ENCODE measurements at places on chromosomes 16 and 17.

DNA sequence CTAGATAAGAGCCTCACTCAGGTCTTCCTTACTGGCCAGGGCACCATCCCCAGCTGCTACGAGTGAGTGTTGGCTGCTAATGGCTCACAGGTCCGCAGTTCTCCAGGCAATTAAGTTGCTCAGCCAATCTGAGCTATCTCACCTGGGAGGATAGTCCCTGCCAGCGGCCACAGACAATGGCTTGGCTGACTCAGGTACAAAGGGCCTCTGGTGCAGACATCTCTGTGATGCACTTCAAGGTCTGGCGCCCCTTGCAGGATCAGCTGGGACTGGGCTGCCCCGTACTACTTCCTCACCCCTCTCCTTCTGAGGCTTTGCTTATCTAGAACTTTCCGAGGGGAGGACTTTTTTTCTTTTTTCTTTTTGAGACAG lies 49.2 kb upstream of the EMP2 start:
- no peak for DNase-seq

- no peak for DNase-seq
Measured at GRCh38 chr17:80053102-80053501, 16.7 kb downstream of the CCDC40 start.

DNA sequence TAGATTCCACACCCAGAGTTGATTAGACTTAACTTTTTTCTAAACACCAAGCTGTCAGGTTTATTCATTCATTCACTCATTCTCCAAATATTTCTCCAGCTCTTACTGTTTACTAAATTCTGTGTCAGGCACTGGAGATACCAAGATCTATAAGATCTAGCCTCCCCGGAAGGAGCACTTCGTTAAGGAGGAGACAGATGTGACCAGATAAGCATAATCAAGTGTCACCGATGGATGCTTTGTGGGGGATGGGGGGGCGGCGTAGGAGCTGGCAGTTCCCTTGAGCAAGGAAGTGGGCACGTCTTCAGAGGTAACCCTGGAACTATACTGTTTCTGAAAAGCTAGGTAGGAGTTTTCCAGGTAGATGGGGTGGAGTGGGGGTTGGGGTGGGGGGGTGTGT lies 3.8 kb upstream of the RPL26 start:
- DNase-seq = no peak

DNA sequence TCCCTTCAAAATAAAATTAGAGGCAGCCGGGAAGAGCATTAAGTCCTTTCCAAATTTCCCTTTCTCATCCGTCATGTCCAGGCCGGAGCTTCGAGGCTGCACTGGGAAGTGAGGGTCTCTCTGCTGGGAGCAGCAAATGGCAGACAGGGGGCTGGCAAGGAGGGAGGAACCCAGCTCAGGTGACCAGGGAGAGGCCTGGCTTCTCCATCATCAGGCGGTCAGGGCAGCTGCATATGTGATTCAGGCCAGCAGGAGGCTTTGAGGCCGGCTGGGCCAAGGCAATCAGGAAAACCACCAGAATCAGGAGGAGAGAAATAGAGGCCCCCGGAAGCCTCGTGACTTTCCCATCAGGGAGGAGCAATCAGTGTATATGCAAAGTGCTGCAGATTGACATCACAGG lies 85.0 kb upstream of the RPL38 start:
- no peak for DNase-seq

GRCh38 chr17:32916134-32916533 lies 11.8 kb upstream of the TMEM98 start:
- DNase-seq = no peak

DNA sequence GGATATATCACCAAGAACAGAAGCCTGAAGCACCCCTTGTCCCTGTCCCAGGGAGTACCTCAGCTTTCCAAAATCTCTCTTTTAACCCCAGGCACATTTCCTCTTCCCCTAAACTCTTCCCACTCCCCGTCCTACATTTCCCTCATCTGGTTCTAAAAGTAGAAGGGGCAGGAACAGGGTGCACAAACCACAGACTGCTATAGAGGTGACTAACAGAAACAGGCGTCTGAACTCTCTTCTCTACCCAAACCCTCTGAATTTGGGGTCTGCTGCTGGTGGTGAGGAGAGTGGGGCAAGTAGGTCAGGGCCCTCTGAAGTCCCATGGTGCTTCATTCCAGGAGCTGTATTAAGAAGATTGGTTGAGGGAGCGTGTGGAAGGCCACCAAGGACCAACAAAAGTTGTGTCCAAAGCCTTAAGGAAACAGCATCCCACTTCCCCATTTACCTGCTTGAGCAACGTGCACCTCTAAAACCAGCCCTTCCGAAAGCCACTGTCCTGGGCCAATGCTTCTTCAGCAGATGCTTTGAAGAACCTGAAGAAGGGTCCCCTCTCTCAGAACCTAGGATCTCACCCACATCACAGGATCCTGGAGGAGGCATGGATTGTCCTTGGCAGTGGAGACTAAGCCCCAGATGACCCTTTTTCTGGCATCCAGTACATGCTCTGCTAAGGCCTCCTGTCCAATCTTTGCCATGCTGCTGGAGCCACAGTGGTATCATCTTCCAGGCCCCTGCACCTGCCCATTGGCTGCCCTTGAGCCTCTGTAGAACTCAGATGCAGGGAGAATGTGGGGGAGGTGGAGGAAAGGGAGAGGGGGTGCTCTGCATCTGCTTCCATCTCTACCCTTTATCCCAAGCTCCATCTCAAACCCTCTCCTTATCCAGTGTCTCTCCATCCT lies 5.7 kb upstream of the NR1D1 start:
- no peak for DNase-seq

DNA sequence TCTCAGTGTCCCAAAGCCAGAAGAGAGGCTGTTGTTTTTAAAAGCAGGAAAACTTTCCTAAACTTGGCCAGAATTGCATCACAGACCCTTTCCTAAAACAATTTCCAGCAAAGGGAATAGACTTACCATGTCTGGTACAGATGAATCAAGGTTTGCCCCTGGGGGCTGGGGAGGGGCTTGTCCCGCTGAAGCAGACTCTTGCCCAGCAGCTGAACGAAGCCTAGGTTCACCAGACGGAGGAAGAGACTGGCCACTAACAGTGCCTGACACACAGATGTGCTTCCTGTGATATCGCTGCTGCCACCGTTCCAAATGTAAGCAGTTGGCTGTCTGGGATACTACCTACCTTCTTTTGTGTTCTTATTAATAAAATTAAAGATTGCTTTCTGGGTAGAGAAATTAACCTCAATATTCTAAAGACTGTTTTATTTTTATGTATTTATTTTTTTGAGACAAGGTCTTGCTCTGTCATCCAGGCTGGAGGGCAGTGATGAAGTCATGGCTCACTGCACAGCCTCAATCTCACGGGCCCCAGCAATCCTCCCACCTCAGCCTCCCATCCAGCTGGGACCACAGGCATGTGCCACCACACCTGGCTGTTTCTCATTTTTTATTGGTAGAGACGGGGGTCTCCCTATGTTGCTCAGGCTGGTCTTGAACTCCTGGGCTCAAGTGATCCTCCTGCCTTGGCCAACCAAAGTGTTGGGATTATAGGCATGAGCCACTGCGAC lies 13.5 kb downstream of the PRCD start:
- no peak for DNase-seq

DNA sequence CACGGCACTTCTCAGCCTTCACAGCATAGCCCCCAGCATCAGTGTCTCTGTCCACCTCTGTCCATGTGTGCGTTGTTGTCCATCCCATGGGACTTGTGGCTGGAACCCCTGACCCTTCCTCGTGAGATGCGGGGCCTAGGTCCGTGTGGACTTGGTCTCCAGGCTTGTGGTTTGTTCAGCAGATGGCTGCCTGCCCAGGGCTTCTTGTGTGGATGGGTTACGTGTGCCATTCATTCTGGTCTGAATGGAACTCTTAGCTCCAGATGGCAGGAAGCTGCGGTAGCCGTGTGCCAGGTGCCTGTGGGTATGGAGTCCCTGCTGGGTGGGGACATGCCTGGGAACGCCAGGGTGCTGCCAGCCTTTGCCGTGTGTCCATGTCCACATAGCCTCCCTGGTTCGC lies 31.7 kb upstream of the NUDT16L1 start:
- no peak for DNase-seq

- DNase-seq = no peak
Measured at GRCh38 chr16:83581994-83582747, 225.6 kb upstream of the HSBP1 start.

DNA sequence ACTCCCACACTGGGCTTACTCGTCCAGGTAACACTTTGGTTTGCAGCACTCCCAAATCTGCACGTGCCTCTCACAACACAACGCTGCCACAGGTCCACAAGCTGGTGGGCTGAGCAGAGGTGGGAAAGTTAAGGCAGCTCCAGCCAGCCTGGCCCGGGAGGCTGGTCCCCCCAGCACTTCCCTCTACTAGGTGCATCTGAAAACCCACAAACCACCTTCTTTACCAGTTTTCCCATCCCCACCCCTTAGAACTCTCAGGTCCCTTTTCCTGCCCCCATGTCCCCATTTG lies 1.4 kb upstream of the GAA start:
- DNase-seq = no peak

DNA sequence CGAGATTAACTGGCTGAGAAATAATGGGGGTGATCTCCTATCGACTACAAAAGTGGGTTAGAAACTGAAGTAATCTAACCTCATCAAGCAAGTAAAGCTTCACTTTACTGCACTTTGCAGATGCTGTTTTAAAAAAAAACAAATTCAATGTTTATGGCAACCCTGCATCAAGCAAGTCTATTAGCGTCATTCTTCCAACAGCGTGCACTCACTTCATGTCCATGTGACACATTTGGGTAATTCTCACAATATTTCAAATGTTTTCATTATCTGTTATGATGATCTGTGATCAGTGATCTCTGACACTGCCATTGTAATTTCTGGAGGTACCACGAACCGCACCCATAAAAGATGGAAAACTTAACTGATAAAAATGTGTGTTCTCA lies 70.8 kb downstream of the KANSL1 start:
- DNase-seq = no peak

All from effector CD4-positive, alpha-beta T cell (primary cell).